Kidney epithelial cell (primary cell): ENCODE measurements at places on chromosomes 2 and 18. TPM values are rescaled to one million over a fixed set of nuclear protein-coding genes. Genes with fewer than 3 reads are reported as not detected.

- no peak for DNase-seq
Measured at GRCh38 chr18:23619388-23619881, 33.1 kb upstream of the NPC1 start.

DNA sequence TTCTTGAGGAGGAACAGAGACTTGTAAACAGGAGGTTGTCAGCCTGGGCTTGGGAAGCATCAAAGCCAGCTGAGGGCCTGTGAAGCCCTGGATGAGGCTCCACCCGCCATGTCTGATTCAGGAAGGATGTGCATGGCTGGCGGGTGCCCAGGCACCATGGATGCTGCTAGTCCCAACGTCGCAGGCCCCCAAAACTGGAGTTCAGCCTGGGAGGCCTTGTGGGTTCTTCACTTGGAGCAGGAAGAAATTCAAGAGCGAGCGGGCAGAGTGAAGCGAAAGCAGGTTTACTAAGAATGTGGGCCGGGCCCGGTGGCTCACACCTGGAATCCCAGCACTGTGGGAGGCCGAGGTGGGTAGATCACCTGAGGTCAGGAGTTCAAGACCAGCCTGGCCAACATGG is 12.1 kb upstream of the PXDN start:
- DNase-seq, result no peak

DNA sequence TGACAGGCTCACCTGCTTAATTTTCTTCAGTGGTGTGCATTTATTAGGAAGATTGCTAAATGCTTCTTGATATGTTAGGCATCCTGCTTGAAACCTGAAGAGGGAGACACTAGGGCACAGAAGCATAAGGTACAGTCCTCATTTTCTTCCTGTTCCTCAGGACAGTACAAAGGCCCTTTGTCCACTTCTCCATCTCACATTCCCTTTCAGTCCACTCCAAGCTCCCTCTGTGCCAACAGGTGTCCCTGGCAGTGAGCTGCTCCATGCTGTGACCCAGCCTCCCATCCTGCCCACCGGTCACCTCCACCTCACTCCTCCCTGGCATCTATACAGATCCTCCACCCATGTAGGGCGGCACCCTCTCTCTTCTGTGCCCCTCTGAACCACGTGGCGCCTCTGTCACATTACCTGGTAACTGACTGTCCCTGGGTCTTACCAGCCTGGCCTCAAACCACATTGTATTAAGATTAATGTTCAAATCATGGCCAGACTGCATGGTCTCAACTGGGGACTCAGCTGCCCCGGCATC is 162.8 kb downstream of the VAPA start:
- DNase-seq, result no peak

DNA sequence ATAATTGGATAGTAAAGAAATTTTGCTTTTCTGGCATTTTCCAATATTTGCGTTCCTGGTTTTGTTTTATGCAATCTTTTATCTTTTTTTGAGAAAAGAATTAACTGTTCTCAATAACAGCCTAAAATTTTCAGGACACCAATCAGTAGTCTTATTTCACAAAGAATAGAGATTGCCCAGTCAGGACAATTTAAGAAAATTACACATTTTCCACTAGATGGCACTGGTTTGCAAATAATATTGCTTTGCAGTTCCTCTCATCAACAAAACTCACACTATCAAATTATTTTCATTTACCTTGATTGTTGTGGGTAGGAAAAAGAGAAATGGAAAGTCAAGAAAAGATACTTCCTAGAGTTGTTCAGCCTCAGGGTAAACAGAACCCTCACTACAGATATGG is 2.4 kb upstream of the RBM45 start:
- DNase-seq, result no peak

DNA sequence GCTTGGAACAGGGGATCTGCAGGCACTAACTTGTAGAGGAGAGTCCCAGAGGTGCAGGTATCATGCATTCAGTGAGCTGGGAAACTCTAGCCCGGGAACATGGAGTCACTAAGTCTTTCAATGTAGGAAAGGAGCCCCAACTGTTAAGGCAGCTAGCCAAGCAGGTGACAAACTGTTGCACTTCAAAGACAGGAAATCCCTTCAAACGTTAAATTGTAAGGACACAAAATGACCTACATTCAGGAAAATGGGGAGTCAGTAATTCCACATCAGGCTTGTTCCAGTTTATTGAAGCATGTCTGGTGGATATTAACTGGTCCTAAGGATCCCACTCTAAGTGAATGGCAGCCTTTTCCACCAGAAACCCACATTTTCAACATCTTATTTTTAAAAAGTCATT is 364.5 kb downstream of the MTX2 start:
- DNase-seq, result no peak

DNA sequence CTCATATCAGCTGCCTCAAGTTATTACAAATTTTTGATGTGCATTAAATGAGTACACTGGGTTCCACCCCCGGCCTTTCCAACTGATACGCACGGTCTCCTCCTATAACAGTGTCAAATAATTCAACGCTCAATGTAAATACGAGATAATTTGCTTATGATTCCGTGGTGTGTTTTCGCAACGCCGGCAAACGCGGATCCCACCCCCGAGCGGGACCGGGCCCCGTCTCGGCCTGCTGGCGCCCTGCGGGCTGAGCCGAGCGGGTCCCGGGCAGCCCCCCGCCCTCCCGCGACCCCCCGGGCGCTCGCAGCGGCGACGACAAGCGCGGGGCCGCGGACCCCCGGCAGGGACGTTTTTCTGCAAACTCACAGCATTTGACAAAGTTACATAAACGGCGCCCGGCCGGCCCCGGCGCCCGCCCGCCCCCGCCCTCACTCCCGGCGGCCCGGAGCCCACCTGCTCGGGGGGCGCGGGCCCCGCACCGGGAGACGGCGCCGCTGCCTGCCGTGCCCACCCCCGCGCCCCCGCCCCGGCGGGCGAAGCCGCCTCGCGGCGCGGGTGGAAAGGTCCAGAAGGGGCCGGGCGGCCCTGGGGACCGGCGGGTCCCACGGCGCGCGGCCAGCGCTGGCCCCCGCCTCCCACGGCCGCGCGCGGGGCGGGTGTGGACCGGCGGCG is 762 bp downstream of the HDAC4 start:
- no peak for DNase-seq

DNA sequence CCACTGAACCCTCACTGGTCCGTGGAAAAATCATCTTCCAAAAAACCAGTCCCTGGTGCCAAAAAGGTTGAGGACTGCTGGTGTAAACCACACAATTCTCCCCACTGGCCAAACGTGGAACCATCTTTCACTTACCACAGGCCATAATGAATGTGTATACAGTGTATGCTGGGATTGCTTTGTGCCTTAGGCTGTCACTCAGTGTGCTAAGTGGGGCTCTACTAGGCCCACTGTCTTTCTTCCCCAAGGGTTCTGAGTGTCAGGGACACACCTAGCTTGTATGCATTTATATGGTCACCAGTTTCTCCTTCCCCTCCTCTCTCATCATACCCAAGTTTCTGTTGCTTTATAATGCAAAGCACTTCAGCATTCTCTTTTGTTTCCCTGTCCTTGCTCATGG is 27.2 kb downstream of the SCYGR8 start:
- no peak for DNase-seq

- no peak for DNase-seq
Measured at GRCh38 chr2:239603411-239604356, 202.9 kb upstream of the HDAC4 start.

DNA sequence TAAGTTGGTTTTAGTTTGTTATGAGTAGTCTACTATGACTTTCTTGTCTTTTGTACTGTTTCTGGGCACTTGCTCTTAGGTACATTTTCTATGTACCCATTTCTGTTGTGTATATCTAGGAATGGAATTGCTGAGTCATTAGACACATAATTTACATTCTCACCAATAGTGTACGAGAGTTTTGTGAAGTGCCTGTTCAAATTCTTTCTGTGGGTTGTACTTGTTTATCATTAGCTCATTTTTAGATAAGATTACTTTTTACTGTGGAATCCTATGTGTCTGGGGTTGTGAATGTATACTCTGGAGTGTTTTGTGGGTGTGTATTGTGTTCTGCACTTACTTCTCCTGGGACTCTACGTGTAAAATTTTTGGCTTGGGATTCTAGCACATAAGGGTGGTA is 36.6 kb upstream of the CD28 start:
- no peak for DNase-seq

GRCh38 chr2:54416166-54416813 is 39.8 kb upstream of the SPTBN1 start:
- peak; percentile 18 for DNase-seq

GRCh38 chr2:73037947-73038585 is 33.4 kb downstream of the SFXN5 start:
- no peak for DNase-seq

DNA sequence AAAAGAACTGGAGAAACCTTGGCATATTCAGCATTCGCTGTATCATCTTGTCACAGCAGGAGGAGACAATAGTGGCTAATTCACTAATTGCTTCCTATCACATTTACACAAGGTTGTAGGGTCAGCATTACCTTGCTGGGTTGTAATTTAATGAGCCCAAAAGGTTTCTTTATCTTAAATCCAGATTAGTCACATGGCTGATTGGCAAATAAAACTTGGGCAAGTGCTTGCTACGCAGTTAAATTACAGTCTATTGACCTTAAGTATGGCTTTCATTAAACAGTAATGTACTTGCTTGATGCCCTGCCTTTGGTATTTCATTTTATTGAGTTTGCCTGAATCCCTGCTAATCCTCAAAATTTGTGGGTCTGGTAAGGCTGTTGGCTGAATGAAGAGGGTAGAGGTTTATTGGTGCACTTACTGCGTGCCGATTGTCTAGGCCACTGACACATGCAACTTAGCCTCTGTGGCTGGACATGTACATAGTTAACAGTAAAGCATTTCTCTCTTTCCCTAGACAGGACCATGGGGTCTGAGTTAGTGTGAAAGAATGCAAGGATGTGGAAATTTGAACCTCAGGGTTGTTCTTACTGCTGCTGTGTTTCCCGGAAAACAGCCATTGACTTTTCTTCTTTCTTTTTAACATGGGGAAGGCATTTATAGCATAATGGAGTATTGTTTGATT is 34.3 kb downstream of the FMNL2 start:
- DNase-seq, result peak; percentile 59

- no peak for DNase-seq
Measured at GRCh38 chr2:88053934-88054781, 1.4 kb downstream of the KRCC1 start.

DNA sequence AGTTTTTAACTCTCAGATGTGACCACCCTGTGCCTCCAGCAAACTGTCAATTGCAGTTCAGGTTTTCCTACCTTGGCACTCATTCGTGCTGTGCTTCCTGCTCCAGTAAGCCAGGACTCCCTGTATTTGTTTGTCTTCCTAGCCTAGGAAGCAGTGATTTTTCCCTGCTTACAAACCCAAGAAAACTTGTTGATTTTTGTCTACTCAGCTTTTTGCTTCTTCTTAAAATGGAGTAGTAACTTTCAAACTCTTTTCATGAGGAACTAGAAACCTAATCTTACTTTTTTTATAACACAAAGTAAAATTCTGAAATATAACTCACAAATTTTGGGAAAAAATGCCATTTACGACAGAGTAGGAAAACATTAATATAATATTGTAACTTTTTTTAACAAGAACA is 150.6 kb upstream of the TMEFF2 start:
- no peak for DNase-seq

DNA sequence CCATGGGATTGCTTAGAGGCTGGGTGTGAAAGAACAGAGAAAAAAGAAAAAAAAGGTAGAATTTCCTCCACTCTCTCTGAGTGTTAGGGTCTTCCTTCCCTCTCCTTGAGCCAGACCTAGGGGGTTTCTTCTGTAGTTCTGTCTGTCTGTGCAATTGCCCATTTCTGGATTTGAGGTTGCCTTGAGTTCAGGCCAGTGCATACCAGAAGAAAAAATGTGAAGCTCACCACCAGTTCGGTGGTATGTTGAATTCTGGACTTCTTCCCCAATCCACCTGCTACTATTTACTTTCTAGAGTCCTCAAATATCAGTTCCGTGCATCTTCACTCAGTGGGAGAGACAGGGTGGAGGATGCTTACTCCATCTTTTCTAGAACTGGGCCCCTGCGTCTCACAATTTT is 15.3 kb upstream of the SELENOI start:
- no peak for DNase-seq

DNA sequence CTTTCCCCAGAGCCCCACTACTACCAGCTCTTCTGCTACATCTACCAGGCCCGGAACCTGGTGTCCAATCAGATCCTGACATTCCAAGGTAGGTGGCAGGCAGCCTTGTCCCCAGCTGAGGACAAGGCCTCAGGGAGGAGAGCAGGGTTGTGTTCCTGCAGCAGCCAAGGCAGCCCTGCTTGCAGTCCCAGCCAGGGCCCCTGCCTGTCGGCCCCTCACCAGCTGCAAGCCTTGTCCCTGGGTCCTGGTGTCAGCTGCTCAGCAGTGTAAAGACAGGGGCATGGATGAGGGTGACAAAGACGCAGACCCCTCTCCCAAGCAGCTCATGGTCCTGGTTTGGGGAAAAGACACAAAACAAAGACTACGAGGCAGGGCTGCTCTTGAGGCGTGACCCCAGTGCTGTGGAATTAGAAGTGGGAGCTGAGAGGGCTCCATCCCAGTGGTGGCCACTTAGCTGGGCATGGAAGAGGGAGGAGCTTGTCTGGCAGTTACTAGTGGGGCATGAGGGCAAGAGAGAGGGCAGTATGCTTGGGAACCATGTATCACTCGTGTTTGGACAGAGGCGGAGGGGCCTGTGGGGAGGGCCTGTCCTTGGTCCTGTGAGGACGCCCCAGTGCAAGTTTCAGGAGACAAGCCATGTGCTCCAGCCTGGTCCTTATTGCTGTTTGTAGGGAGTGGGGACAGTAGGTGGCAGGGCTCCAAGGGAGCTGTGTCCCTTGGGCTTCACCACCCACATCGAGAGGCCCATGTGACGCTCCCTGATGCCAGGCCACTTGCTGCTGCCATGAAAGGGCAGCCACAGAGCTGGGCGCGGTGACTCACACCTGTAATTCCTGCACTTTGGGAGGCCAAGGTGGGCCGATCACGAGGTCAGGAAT is 47.5 kb downstream of the LMAN2L start:
- no peak for DNase-seq

DNA sequence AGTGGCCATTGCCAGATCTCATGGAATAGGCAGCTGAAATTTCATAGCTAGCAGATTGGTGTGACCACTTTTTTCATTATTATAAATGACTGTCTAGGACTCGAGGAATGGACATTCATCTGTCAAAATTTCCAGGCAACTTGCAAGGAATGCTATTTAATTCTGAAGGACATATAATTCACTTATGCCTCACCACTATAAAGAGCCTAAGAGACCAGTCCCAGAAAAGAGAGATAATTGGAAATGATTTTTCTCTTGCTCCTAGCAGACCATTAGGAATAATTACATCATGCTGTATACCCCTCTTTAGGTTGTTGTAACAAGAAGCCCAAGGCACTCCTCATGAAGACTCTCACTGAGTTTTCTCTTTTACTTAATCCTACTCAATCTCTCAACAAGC is 557.4 kb upstream of the RAB6C start:
- DNase-seq, result no peak

The TMEM169 gene
- total RNA-seq, result 3.8 and 4.6 TPM in 2 replicates

The LIMS4 gene
- 4.5 and 4.9 TPM in 2 replicates for total RNA-seq

The DCDC2C gene
- total RNA-seq, result not detected in 2 replicates

The ABCB11 gene
- not detected in 2 replicates for total RNA-seq
